ENCODE measurements at places on chromosomes 6 and 20.

- DNase-seq = peak; percentile 65
These were observed 23.6 kb downstream of the GMDS start for GRCh38 chr6:2221726-2222274.

DNA sequence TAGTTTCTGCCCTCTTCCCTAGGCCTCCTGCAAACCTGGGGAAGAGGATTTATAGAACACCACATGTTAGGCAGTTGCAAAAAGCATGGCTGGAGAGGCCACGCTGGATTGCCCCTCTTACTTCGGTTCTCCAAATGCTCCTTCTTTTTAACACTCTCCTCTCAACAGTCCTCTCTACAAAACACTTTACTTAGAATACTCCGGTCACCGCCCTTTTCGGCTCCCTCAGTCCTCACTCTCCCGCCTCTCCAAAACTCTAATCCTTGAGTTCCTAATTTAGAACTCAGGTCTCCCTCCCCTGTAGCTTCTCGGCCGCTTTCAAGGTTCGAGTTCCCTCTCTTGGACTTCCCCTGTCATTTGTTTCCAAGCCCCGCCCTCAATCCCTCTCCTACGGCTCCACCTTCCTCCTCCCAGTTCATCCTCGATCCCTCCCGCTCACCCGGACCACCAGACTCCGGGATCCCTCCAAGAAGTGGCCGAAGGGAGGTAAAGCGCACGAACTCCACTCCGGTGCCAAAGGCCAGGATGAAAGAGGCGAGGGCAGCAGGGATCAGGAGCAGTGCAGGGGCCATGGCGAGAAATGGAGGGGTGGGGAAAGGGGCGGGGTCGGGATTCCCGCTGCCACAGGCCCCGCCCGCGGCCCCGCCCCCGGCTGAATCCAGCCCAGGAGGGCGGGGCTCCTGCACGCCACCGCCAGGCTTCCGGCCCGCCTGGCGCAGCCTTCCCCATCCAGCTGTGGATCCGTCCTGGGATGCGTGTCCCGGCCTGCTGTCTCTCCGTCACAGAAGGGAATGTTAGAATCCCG, at the start of gene NRM:
NRM (minus strand) TSS at position 582 of the 805 bp plus-strand sequence; CDS start at position 572, 10 bp downstream.
- DNase-seq = peak; percentile 90

- DNase-seq = no peak
These were observed 57.4 kb upstream of the BMP2 start for GRCh38 chr20:6709910-6710595.

GRCh38 chr20:1370548-1371110, 22.2 kb downstream of the FKBP1A start:
- no peak for DNase-seq

DNA sequence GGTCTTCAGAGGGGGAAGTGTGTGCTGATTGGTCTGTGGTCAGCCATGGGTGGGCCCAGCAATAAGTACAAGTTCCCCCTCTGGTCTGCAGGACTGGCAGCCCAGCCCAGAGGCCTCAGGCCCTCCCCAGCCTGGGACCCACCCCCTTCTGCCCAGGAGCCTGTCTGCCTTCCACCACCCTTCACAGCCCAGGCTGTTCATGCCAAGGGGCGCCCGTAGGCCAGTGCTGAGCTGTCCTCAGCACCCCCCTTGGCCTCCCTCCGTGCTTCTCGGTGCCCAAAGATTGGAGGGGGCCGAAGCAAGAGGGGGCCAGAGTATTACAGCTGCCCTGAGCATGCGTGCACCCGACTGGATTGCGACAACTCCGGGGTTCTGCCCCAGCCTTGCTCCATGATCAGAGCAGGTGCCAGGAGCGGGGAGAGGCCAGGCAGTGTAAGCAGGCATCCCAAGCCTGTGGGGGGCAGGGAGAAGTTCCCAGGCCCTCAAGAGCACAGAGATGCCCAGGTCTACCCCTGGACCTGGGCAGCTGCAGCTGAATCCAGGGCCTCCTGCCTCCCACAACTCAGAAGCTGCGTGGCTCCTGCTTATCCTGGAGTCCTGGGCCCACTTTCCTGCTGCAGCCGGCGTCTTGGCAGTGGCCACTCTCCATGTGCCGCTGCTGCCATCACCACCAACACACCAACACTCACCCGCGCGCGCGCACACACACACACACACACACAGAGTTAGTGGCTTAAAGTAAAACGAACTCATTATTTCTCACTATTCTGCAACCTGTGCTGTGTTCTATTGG, 33.3 kb downstream of the CST9L start:
- DNase-seq = no peak

GRCh38 chr6:42259841-42260395, 42.3 kb upstream of the MRPS10 start:
- DNase-seq = no peak

DNA sequence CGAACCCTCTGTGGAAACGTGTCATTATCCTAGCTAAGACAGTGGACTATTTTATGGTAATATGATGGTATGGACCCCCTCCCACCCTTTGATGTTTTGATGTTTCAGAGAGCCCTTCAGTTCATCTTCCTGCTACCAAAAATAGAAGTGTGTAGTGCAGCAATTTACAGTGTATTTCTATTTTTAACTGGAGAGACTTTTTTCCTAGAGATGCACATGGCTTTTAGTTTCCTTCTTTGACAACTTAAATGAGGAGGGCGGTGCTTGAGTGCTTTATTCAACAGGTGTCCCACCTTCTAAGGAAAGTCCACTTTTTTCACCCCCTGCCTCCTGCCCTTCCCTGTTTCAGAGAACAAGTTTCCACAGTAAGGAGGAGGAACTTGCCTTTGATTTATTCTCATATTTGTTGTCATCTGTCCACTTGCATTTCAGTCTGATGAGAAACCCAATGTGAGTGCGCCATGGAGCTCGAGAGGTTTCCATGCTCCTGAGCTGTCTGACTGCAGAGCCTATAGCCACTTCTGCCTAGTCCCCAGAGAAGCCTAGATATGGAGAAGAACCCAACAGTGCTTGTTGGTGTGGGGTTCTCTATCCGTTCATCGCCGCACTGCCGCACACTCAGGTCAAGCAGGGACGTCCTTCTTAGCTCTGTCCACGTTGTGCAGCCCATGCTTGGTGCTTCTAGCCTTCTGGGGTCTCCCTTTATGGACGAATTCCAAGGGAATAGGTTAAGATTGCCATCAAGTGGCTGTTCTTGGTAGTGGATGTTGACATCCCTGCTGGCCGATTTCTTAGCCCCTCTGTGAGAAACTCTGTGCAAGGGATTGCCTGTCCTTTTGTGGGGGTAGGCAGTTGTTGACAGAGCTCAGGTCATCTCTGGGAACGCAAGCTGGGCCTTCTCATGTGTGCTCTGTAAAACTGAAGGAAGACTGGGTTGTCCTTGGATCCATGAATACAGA, 144.2 kb downstream of the JARID2 start:
- DNase-seq = peak; percentile 80

DNA sequence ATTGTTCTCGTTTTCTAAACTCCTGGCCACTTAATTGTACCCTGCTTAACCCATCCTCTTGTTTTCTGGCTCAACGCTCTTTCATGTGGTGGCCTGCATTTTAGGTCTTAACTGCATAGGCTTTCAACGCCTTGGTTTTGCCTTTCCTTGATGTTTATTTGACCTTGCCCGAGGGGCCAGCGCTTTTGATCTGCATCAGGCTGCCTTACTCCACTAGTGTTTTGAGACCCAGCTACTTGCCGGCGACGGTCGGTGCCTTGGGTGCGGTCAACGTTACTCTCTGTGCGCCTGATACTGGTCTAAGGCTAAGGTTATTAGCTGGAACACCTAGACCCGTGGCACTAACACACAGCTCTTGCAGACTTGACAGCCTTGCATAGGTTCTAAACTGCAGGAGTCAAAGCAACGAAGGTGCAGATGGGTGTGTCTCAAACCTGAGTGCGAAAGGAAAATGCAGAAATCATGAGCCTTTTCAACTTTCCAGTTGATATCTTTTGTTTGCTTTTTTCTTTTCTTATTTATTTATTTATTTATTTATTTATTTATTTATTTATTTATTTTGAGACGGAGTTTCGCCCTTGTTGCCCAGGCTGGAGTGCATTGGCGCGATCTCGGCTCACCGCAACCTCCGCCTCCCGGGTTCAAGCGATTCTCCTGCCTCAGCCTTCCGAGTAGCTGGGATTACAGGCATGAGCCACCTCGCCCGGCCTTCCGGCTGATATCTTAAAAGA, 138.8 kb downstream of the HFE start:
- DNase-seq = no peak

DNA sequence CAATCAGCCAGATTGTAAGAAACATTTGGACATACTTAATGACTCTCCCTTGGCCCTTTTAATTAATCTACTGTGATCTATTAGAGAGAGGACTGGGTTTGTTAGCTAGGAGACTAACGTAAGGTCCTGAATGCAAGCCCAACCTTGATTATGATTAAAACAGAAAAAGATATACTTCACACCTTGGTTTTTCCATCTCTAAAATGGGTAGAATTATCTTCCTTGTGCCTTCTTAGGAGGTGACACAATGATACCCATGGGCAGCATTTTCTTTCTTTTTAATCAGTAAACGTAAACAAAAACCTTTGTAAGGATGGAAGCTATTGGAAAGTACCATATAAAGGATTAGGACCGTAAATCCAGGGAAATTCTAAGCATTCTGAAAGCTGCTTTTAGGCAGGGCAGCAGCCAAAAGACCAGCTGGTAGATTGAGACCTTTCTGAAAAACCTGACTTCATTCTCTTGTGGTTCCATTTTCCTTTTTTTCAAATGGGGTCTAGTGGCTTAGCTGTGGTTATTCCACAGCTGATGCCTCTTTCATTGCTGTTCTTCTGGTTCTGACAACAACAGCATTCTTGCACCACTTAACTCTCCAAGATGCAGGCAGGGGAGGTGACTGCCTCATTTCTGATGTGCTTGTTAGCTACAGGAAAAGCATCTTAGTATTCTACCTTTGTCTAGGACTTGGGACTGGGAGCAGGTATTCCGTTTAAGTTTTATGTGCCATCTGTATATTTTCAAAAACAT, 27.4 kb downstream of the RREB1 start:
- peak; percentile 47 for DNase-seq

- DNase-seq = peak; percentile 5
These were observed 60.0 kb upstream of the PBOV1 start for GRCh38 chr6:138278326-138278725.

GRCh38 chr20:33926425-33926824, 67.3 kb upstream of the RALY start:
- DNase-seq = no peak

- DNase-seq = peak; percentile 68
These were observed 57.0 kb upstream of the CD93 start for GRCh38 chr20:23143098-23143497.

GRCh38 chr6:83546636-83547035, 34.3 kb downstream of the PRSS35 start:
- DNase-seq = no peak

DNA sequence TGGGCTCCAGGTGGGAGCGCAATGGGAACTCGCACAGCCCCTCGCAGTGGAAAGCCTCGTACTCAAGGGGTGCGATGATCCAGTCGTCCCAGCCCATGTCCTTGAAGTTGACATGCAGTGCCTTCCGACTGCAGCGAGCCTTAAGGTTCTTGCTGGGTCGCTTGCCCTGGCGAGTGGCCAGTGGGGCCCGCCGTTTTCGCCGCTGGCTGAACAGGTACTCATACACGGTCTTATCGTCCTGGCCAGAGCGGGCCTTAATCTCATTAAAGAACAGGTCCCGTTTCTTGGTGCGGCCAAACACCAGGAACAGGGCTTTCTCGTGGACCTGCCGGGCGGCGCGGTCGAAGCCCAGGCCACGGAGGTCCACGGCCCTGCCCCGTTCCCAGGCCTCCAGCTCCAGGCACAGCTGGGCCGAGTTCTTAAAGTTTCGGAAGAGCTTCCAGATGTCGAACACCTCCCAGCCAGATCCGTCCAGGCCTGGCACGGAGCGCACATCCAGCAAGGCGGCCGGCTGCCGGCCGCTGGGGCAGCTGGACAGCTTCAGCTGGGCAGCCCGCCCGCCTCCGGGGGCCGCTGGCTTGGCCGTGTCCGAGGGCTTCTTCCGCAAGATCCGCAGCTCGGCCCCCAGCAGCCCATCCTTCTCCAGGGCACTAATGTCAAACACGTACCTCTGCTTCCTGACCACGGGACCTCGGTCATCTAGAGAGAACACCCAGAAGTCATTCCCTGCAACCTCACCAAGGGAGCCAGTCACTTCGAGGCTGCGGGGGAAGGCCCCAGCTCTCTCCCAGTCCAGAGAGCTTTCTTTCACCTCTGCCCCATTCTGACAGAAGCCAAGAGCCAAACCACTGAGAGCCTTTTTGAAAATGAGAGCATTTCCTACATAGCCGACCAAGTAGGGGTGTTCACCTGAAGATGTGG, 3.7 kb downstream of the GDF5 start:
- DNase-seq = no peak

DNA sequence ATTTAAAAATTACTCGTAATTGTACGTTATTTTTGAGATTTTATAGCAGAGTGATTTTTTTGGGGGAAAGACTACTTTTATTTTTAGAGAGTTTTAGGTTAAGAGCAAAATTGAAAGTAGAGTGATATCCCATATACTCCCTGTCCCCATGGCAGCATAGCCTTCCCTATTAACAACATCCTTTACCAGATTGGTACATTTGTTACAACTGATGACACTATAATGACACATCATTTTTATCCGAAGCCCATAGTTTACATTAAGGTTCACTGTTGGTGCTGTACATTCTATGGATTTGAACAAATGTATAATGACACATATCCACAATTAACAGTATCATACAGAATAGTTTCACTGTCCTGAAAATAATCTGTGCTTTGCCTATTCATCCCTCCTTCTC, 1126.4 kb upstream of the CITED2 start:
- DNase-seq = no peak

- no peak for DNase-seq
These were observed 43.5 kb upstream of the NFATC2 start for GRCh38 chr20:51586005-51586440.

GRCh38 chr6:75830959-75831885, 82.2 kb downstream of the MYO6 start:
- DNase-seq = no peak

- DNase-seq = no peak
These were observed 2.1 kb downstream of the TFEB start for GRCh38 chr6:41733360-41733706.

GRCh38 chr6:43983632-43984031, 143.6 kb downstream of the MRPL14 start:
- no peak for DNase-seq

DNA sequence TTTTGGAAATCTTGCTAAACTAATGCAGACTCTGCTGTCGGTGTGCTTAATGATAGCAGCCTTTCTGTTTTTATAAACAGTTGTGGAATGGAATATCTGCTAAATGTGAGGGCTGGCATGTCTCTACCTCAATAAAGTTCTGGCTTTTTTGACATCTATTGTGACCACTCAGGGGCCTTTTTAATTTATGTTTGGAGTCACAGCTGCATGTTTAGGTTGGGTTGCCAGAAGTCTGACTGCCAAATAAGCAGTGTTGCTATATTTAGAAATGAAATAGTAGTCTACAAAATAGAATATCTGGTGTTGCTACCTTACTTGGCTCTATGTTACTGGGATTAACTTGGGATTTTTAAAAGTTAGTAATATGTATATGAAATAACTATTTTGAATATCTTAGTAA, 125.1 kb upstream of the LOC128125822 start:
- no peak for DNase-seq

GRCh38 chr20:60009318-60009717, 51.1 kb downstream of the CDH26 start:
- no peak for DNase-seq
